Uterine smooth muscle cell (primary cell): ENCODE measurements at places on chromosomes 1 and 21. TPM values are rescaled to one million over a fixed set of nuclear protein-coding genes. Genes with fewer than 3 reads are reported as not detected.

Gene LINGO4
- total RNA-seq = under 0.01 TPM in 1 of 2 replicates, not detected in the other

Gene SPATA45
- total RNA-seq = not detected in 2 replicates

Gene IPO9
- total RNA-seq = 21.6 and 25.7 TPM in 2 replicates

Gene SLC50A1
- 19.7 and 37.7 TPM in 2 replicates for total RNA-seq

Gene LHX8
- not detected in 2 replicates for total RNA-seq

Gene SLC26A9
- total RNA-seq = not detected in 2 replicates

Gene LEMD1
- total RNA-seq = 0.33 TPM in 1 of 2 replicates, not detected in the other

Gene ARHGAP29
- 100 and 150 TPM in 2 replicates for total RNA-seq

Gene VWA1
- total RNA-seq = 3.2 and 5.1 TPM in 2 replicates

Gene ARMH1
- 0.11 and 0.87 TPM in 2 replicates for total RNA-seq

Gene S100A7
- total RNA-seq = not detected in 2 replicates

Gene CFAP57
- total RNA-seq = 0.22 and 0.75 TPM in 2 replicates

Gene TGFB2
- 2.8 and 4.5 TPM in 2 replicates for total RNA-seq

Gene ZNF593OS
- total RNA-seq = not detected in 2 replicates

Gene TRIM17
- 0.25 and 0.33 TPM in 2 replicates for total RNA-seq

Gene TMPRSS15
- not detected in 2 replicates for total RNA-seq

Gene TAS1R1
- total RNA-seq = not detected in 2 replicates
